ENCODE measurements at places on chromosomes 12 and 14.
A peak's percentile ranks its signal among the peaks of the same experiment; 100 is the strongest.

DNA sequence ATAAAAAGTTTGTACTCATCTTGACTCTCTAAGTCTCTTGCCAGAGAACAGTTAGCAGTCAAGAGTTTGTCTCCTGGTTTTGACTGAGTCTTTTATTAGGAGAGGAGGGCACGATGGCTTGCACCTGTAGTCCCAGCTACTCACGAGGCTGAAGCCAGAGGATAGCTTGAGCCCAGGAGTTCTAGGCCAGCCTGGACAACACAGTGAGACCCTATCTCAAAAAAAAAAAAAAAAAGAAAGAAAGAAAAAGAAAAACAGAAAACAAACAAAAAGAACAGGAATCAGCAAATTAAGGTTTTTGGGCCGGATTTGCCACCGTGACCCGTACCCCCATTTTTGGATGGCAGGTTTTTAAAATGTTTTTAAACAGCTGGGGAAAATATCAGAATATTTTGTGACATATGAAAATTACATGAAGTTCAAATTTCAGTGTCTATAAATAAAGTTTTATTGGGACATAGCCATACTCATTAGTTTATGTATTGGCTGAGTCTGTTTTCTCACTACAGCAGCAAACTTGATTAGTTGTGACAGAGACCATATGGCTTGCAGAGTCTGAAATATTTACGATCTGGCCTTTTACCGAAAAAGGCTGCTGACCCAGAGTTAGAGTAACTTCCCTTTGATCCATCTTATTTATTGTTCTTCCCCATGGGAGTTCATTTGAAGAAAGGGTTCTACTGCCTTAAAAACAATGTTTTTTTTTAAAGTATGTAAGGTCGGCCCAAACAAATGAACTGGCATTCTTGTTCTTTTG is 31.2 kb downstream of the VEZT start:
- no peak for DNase-seq

- DNase-seq = no peak
Observed at GRCh38 chr14:32552766-32553165, 223.7 kb downstream of the AKAP6 start.

- peak; percentile 36 for DNase-seq
Observed at GRCh38 chr14:103521951-103522563, 573 bp downstream of the CKB start.

DNA sequence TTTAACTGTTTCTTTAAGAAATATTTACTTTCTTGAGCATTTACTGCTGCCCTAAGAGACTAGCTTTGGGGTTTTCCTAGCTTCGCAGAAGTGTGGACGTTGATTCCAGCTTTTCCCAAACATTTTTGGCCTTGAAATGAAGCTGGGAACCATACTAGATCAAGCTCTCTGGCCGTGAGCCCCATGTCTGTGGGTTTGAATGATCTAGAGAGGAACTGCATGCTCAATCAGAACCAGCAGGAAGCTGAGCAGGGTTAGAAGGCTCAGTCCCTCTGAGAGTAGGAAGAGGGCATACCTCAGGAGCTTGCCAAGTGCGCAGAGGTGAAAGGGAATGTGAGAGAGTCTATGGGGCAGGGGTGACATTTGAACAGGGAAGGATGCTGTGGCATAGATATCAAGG is 292.1 kb downstream of the CACNA1C start:
- no peak for DNase-seq

DNA sequence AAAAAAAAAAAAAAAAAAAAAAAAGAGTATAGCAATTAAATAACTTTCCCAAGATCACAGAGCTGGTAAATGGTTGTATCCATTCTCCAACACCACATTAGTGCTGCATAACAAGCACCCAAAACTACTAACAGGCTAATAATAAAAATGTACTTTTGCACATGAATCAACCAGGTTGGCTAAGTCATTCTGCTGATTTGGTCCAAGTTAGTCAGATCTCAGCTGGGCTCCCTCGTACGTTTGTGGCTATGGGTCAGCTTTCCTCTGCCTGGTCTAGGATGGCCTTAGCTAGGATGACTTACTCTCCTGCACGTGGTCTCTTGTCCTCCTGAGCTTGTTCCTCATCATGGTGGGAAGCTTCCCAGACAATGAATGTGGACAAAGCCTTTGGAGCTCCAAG is 7.9 kb upstream of the PLEKHG6 start:
- no peak for DNase-seq

GRCh38 chr12:116502989-116503496 is 56.1 kb upstream of the MAP1LC3B2 start:
- DNase-seq = peak; percentile 15

DNA sequence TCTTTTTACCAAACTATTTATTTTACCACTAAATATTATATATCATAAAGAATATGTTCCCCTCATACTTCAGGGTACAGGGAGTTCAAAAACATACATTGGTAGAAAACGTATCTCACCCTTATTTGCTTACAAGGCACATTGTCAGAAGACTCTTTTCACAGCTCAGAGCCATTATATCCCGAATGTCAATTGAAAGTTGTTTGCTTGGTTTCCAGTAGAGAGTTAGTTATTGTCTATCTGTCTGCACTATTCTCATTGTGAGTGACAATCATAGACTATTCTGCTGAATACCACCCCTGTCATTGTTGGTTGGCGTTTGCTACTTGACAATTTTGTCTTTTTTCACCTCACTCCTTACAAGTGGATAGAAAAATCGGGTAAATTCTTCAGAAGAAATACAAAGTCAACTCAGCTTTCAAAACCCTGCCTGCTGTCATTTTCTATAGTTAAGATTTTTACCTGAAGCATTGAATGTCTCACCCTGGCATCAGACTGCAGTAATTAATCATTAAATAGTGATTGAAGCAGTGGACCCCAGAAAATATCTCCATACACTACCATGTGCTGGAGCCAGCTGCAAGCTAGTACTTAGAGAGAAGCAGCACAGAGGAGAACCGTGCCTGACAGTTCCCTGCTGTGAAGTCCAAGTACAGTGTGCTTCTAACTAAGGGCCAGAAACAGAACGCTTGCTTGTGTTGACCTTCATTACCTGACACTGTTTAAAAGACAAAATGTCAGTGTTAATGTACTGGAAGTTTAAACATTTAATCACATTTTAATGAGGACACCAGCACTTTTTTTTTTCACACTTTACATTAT is 510.6 kb downstream of the RERGL start:
- DNase-seq = peak; percentile 66

DNA sequence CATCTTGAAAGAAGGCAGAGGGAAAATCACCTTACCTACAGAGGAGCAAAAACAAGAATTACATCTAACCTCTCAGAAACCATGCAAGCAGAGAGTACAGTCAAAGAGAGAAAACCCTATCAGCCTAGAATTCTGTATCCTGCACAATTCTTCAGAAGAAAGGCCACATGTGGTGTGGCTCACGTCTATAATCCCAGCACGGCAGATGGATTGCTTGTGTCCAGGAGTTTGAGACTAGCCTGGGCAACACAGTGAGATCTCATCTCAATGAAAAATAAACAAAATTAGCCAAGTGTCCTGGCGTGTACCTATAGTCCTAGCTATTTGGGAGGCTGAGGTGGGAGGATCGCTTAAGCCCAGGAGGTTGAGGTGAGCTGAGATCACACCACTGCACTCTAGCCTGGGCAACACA is 48.2 kb downstream of the ATF7 start:
- no peak for DNase-seq

DNA sequence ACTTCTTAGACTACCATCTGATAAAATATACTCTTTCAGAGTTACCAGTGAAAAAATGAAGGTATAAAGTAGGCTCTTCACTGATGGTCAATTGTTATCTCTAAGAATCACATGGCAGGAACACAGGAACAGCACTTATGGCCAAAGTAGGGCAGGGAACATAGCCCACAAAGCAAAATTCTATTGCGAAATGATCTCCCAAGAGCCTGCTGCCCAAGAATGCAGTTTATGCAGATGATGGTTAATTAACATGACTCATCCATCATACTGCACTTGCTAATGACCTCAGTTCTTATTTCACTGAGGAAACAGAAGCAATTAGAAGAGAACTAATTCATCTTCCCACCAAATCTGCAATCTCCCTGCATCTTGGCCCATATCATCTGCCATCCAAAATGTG is 133.8 kb downstream of the SLC2A13 start:
- DNase-seq = no peak

GRCh38 chr14:56374421-56374820 is 205.2 kb upstream of the TMEM260 start:
- DNase-seq = no peak

DNA sequence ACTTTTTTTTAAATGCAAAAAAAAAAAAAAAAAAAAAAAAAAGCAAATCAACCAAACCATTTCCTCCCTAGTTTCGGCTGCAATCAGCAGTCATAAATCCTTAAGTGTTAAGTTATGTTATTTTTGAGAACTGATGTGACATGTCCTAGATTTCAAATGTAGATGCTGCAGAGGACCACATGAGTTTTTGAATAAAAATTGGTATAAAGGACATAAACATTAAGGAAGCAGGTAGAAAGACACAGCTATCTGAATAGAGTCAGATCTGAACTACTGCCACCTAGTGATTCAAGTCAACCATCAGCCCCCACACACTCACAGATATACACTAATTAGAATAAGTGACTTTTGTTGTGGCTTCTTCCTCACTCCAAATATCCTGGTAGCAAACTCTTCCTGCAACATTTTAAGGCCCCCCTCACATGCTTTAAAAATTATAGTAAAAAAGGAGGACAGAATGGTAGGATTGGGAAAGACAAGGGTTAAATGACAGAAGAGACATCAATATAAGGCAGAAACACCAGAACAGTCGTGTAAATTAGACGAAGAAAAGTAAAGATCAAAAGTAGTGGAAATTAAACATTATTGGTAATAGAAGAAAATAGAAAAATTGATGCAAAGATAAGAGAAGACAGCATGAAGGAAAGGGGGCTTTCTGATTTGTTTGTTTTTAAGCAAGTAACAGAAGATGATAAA is 394.5 kb upstream of the ATP2B1 start:
- DNase-seq = peak; percentile 25

- DNase-seq = no peak
Observed at GRCh38 chr12:4114986-4115385, 158.6 kb upstream of the CCND2 start.

GRCh38 chr12:57001448-57001906 is 4.9 kb downstream of the ZBTB39 start:
- peak; percentile 56 for DNase-seq

DNA sequence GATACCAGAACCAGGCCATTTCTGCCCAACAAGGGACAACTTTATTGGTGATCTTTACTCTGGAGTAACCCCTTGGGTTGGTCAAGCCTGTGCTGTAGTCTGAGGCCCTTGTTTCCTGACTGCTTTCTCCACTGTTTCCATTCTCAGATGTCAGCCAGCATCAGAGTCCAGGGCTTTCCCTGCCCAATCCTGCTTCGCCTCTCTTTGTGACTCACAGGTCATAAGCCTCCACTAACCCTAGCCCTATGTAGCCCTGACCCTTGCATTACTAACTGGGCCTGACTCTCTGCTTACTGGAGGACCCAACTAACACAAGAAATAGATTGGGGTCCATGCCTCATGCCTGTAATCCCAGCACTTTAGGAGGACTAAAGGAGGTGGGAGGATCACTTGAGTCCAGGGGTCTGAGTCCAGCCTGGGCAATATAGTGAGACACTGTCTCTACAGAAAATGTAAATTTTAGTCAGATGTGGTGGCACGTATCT is 8.6 kb upstream of the SNRNP35 start:
- DNase-seq = no peak

DNA sequence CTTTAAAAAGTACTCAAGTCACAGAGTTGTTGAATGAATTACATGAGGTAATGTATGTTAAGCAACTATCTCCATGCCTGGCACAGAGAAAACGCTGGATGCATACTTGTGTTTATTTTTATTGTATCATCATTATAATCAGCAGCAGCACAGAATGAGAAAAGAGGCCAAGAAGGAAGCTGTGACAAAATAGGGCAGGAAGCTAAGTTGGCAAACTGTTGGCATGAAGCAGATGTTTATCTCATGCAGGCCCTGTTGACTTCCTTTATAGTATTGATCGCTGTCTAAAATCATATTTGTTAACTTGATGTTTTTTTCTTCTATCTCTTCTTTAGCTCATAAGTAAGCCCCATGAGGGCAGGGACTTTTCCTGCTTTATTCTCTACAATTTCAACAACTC is 466.6 kb downstream of the TRHDE start:
- DNase-seq = no peak

DNA sequence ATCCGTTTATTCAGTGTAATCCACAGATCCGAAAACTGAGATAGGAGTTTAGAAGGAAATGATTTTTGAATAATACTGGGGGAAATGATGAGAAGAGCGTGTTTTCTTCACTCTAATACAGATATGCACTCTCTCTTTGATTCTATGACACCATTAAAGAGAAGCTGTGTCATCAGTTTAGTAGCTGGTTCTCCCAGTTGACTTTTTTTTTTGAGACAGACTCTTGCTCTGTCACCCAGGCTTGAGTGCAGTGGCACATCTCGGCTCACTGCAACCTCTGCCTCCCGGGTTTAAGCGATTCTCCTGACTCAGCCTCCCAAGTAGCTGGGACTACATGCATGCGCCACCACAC is 48.4 kb upstream of the EML1 start:
- no peak for DNase-seq

DNA sequence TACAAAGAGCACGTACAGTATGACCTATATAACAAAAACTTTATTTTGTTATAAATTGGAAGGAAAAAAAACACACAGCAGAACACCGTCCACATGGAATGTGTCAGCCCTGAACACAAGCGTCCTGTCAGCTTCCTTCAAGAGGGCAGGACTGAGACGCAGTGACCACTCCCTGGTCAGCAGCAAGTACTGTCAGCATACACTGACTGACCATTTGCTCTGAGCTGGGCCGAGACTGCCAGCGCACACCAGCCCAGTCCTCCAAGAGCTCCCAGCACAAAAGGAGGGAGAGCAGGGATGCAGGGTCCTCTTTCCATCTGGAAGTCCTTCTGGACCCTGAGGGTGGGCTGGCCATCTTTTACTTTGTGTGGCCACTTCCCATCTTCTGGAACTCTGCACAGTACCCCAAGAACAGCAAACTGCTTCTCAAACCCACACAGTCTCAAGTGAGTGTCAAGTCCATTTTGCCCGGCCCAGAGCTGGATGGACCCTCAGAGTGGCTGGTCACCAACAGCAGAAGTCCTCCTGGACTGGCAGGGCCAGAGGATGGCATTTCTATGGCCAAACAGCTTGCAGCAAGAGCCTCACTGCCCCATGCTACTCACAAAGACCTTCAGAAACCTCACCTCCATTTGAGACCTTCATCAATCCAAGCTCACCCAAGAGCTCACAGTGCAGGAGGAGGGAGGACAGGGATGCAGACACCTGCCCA is 11.7 kb downstream of the CCDC88C start:
- no peak for DNase-seq

GRCh38 chr14:34569750-34570149 is 30.2 kb upstream of the EAPP start:
- no peak for DNase-seq
